ENCODE measurements at places on chromosomes 7 and 10.
A peak's percentile ranks its signal among the peaks of the same experiment; 100 is the strongest.

DNA sequence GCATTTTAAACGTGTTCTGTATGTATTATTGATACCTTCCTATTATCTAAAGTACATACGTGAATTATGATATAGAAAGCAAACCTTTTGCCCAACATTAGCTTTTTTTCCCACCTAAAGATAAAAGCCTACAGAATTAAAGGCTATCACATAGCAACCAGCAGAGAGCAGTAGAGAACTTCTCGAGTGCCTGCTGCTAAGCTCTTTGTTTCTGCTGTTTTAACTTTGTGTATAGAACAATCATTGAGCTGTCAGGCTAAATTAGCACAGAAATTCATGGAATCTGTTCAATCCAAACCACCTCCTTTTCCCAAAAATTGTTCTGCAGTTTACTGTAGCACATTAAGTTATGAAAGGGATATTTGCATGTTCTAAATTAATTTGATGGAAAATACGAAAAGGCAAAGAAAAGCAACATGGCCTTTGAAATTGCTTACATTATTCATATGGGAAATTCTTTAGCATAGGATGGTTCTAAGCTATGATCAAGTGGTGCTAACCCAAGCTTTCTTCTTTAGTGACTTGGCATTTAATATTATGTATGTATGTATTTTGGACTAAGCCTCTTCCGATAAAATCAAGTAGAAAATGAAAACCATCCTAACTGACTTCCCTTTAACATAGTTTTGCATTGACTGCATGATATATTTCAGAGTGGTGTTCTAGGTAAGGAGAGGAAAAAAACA is 1288.5 kb downstream of the GATA3 start:
- no peak for DNase-seq

GRCh38 chr7:909358-910329 is 33.3 kb downstream of the GET4 start:
- DNase-seq = peak; percentile 41

DNA sequence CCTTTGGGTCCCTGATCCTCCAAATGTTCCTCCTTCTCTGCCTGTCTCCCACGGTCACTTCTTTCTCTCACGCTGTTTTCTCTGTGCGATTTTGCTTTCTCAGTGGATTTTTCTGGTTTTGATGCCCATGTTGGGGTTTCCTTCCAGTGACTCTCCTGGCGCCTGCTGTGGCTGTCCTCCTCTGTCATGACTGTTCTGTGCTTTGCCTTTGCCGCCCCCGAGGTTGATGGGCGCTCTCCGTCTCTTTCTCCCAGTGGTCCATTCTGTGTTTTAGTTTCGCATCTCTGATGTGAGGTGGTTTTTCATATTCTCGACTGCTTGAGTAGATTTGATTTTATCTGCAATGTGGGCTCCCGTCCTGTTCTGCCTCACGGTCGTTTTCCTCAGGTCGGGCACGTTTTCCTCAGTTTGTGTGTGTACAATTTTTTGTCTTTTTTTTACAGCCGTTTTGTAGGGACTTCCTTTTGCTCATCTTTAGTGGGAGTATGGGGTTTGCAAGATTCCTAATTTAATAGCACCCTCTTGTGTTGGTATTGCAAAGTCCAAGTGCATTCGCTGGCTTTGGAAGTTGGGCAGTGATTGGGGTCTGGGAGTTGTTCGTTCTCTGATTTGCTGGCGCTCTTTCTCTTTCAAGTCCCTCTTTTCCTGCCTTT is 100.0 kb downstream of the INPP5A start:
- peak; percentile 66 for DNase-seq

DNA sequence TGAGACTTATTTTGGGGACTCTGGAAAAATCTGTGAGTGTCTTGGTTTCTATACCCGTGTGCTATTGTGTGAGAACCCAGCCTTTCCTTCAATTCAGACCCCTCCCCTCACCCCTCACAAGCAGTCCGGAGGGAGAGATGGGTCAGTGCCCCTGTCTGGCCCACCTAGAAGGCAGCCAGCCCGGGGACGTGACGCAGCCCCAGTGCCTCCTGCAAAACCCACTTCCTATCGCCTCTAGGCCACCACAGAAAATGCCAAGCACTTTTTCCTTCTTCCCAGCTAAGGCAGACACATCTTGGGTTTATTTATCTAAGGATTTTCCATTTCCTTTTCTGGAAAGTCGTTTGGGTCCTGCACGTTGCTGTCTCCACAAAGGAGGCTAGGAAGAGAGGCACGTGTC is 11.6 kb upstream of the AQP1 start:
- DNase-seq = no peak

DNA sequence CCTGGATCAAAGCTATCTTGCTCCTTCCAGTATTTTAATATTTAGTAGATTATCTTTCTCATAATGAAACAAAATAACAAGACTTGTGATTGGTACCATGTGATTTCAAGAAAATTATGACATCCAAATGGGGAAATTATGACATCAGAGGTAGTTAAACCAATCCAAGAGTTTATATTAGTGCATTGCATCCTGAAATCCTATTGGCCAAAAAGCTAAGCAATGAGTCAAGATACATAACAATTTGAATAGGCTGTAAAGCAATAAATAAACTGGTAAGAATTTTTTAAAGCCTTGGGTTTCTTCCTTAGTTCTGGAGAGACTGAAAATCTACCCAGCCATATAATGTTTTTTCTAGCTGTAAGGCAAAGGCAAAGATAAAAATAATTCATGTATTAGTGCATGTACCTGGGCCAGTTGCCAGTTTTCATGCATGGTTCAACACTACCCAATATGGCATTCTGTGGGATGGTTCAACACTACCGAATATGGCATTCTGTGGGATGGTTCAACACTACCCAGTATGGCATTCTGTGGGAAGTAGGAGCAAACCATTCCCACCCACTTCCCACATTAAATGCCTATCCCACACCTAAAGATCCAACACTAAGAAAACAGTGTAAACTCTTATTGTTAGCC is at the start of gene RNF148:
TSS of gene RNF148 (minus strand) at position 51 of the 639 bp plus-strand sequence. CDS start 172 bp downstream, outside the sequence.
- DNase-seq = no peak

- no peak for DNase-seq
Measured at GRCh38 chr10:72525689-72526088, 100.2 kb downstream of the MICU1 start.

DNA sequence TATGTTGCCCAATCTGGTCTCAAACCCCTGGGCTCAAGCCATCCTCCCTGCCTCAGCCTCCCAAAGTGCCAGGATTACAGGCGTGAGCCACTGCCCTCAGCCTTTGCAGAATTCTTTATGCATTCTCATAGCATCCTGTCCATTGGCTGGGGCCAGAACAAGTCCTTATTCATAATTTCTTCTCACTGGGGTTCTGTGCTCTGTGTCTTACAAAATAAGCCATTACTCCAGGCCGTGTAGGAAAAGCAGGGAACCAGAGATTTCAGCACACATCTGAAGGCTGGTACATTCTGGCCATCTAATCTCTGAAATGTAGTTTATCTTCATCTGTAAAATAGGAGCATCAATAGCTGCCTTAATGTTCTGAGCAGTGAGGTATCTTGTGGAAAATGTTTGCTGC is 10.3 kb upstream of the OCM start:
- peak; percentile 7 for DNase-seq

GRCh38 chr7:82886324-82886723 is 276.4 kb downstream of the PCLO start:
- no peak for DNase-seq

DNA sequence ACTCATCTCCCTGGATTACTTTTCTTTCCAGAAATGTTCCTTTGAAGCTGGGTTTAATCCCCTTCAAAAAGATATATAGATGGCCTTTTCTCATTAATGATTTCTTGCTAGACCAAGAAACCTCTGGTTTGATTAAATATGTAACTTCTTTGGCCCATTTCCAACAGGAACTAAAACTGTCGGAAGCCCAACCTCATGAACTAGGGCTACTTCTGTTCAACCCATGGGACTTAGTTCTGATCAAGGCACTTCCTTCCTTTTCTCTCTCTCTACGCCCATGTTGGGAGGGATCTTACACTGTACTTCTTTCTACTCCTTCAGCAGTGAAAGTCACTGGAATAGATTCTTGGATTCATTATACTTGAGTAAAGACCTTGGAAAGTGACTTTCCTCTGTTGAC is 83.6 kb downstream of the TMEM106B start:
- DNase-seq = no peak

- DNase-seq = peak; percentile 7
Measured at GRCh38 chr7:64618785-64619456, 47.0 kb upstream of the ZNF107 start.

GRCh38 chr10:30686708-30687107 is 57.2 kb upstream of the LYZL2 start:
- DNase-seq = no peak

GRCh38 chr10:29501692-29502091 is 133.1 kb downstream of the SVIL start:
- no peak for DNase-seq

- no peak for DNase-seq
Measured at GRCh38 chr10:86038371-86038770, 328.2 kb downstream of the GRID1 start.

DNA sequence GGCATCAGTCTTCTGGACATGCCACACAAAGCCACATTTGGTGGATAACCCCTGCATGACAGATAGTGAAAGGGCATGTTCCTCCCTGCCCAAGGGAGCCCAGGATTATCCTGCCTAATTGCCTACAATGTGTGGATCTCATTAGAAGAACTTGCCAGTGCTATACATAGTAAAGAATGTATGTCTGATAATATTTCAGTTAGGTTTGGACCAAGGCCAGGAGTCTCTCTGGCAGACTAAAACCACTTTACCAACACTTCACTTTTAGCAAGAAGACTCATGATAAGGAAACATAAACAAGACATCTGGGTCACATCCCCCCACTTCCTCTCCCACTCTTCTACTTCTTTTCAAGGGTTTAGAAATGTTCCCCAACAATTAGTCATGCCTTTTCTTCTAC is 196.7 kb downstream of the MTERF1 start:
- DNase-seq = no peak

- no peak for DNase-seq
Measured at GRCh38 chr7:30169579-30169978, 34.8 kb downstream of the MTURN start.

DNA sequence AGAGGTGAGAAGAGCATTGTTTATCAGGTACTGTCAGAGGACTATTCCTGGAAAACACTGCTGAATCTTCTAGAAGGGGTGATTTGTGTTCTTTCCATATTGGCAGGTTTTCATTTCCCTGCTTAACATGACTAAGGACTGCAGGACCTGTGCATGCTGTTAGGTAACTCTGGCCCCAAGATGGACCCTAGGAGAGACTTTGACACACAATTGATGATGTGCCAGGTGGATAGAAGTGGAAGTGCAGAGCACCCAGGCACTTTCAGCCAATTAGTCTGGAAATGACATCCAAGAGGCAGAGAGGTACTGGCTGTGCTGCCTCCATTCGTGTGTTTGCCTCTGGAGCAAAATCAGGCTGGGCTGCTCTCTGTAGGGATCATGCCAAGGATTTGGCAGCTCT is 496.3 kb upstream of the GALNT17 start:
- no peak for DNase-seq

DNA sequence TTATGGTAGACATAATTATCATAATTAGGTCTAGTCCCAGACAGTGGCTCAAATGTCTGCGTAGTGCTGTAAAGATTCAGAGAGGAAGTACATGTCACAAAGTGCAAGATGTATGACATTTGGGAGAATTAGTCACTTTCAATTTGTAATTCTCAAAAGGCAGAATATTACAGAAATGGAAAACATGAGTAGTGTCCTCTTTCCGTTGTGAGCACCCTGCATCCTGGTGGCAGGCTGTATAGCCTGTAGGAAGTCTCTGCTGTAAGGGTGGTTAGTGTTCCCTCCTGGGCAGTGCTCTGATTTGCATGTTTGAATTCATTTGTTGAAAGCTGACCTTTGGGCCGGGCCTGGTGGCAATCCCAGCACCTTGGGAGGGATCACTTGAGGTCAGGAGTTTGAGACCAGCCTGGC is 17.0 kb downstream of the CDK14 start:
- DNase-seq = no peak

GRCh38 chr7:41475801-41476459 is 227.0 kb downstream of the INHBA start:
- DNase-seq = no peak

DNA sequence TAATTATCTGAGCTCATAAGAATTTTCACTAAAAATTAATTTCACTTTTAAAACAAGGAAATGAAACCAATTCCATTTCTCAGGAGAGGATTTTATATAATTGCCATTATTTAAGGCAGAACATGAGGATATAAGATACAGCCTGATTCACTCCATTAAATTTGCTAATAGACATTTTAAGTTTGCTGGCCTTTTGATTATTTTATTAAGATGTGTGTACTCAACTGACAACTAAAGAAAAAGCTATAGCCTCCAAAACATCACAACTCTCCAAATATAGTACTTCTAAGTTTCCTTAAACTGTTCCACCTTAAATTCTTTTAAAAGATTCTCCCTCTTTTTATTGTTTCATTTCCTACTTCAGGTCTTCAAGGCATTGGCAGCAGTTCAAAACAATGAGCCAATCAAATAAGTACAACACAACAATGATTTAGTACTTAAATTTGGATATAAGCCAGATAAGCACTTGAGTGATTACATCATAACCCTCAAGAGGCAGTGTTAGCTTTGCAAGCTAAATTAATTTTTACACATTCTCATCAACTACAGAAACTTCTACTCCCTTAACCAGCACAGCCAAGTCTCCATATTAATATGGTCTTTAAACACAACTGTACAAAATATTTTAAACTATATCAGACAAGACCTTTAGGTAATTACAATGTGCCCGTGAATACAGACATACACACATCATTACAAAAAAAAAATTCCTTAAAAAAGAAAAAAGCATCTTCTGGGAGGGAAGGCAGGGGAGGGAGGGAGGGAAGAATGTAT is 121.8 kb downstream of the KMT2C start:
- DNase-seq = no peak

DNA sequence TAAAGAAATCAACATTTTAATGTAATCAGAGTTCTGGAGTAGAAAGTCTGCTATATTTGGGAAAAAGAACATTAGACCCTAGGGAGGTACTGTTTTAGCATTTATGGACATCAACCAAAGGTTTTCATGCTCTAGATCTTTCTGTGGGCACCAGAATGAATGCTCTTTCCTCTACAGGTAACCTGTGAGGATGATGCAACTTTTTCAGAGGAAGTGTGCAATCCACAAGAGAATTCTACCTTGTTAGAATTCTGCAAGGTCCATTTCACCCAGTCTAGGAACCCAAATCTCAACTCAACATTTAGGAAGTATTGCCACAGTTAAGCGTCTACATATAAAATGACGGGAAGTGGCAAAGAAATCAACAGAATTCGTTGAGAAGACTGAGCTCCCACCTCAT is 139.9 kb upstream of the FAM171A1 start:
- DNase-seq = no peak

- DNase-seq = no peak
Measured at GRCh38 chr10:17344206-17344605, 110.2 kb downstream of the ST8SIA6 start.
